ENCODE measurements at places on chromosomes 5 and 9. TPM values are rescaled to one million over a fixed set of nuclear protein-coding genes. Genes with fewer than 3 reads are reported as not detected.

CARD9 gene
- 5.1 TPM for total RNA-seq

PCDHA4 gene
- 0.88 TPM for total RNA-seq

DNA sequence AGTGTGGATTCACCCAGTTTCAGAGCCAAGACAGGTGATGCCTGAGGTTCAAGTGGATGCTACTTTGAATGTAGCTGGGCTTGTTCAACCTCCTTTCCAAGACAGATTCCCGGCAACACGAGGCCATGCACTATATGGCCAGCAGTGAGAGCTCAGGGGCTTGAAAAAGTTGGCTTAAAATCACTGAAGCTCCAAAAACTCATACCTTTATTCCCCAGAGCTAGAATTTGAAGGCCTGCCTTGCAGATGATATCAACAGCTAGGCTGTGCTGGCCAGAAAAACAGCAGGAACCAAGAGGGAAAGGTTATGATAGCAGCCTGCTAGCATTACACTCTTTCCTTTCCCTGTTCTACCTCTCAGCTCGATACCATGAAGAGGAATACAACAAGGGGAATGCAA, 120.2 kb upstream of the DAB2 start:
- DNase-seq = peak; percentile 3

DNA sequence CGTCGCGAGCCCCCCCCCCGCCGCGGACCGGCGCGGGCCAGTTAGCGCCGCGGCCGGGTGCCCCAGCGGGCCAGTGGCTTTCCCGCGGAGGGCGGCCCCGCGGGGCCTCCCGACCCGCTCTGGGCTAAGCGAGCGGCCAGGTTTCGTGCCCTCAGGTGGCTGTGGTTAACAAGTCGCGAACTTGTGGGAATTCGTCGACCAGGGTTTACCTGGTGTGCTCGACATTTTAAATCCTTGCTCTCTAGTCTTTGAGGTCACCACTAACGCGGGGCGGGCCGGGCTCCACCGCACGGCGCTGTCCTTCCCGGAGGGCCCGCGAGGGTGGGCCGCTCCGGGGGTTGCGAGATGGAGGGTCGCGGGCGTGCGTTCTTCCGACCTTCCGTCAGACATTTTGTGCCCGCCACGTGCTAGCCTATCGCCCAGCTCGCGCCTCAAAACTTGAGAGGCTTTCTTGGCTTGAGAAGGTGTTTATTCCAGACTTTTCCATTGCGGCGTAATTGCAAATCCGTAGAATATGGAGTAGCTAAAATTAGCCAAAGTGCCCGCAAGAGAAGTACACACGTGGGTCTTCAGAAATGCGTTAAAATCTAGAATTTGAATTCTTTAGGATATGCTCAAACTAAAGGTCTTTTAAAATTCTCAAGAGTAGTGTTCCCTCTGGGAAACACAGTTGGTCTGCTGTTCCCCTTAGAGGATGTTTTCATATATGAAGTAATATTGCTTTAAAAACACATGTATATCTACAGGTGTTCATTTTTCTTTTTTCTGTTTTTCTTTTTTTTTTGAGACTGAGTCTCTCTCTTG, 2.1 kb downstream of the ANP32B start:
- DNase-seq = peak; percentile 86

DNA sequence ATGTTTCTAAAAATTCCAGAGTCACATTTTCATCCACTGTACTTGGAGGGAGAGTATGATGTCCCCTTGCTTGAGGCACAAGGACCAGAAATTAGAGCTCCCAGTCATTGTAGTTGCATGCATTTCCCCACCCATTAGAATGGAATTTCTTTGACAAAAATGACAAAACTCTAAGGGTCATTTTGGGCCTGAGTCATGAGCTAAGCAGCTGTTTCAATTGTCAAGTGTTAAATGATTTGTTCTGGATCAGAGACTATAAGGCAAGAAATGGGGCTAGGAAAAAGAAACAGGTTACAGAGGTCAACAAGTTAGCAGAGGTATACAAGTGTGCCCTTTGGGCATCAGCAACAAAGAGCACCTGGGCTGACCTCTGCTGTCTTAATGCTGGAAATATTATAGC, 131.2 kb upstream of the IQGAP2 start:
- DNase-seq = no peak

DNA sequence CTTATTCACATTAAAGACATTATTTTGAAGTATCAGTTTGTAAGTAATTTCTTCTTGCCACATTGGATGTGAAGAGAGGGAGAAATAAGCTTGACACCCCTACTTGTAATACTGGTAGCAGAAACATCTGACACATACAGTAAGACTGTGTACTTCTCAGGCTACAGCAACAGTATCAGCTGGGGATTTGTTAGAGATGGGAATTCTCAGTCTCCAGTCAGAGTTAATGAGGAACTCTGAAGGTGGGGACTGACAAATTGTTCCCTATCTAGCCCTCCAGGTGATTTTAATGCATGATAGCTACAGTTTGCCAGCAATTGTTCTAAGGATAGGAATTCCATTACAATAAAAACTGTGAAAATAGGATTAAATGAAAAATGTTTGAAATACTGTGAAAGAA, 524.8 kb downstream of the PRR16 start:
- no peak for DNase-seq

DNA sequence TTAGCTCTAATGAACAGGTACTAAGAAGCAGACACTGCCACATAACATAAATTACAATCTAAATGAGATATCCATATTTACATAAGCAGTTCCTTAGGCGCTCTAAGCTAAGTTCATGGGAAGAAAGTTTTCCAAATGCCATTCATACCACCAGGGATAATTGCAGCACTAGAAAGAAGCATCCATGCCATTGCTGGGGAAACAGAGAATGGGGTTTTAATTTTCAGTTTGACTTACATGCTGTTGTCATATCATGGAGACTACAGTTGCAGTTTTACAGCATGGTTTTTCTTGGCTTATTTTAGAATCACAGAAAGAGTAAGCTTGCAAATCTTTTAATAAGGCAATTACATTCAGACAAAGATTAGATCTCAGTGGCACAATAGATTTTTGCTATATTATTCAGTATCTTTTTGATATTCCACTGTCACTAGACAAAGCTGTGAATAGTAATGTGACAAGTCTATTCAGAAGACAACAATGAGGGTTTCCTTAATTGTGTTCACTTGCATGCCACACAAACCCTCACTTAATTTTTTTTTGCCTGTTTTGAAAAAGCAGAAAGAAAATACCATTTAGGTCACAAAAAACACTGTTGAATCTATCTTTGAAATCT, 108.4 kb upstream of the ELAVL2 start:
- DNase-seq = no peak

- DNase-seq = no peak
These were observed 3.4 kb upstream of the GCNT4 start for GRCh38 chr5:75055727-75056144.

GRCh38 chr5:108345541-108346171, 36.2 kb downstream of the FBXL17 start:
- no peak for DNase-seq

- DNase-seq = peak; percentile 92
These were observed 3.2 kb upstream of the NFX1 start for GRCh38 chr9:33287087-33287490.

- no peak for DNase-seq
These were observed 308.1 kb upstream of the ADCY2 start for GRCh38 chr5:7087719-7088297.

GRCh38 chr9:79073201-79073600, 498.6 kb upstream of the TLE4 start:
- DNase-seq = no peak

GRCh38 chr9:19926774-19927173, 137.9 kb upstream of the SLC24A2 start:
- DNase-seq = no peak

ZCCHC10 gene
- 12.3 TPM for total RNA-seq

- no peak for DNase-seq
These were observed 27.1 kb upstream of the PTGER4 start for GRCh38 chr5:40652441-40653220.

SCGB3A2 gene
- total RNA-seq = not detected

DNA sequence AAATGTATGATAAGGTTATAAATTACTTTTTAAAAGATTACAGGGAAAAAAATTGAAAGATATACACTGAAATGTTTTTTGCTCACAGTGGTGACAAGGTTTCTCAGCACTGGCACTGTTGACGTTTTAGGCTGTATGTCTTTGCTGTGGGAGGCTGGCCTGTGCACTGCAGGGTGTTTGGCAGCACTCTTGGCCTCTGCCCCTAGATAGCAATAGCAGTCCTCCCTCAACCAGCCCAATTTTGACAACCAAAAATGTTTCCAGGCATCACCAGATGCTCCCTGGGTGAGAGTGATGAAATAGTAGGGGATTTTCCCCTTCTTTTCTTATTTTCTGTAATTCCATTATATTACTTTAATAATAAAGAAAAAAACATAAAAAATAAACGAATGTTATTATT, 3.3 kb downstream of the CD274 start:
- DNase-seq = peak; percentile 77

- no peak for DNase-seq
These were observed 9.8 kb downstream of the FAT2 start for GRCh38 chr5:151581347-151581746.

- DNase-seq = peak; percentile 74
These were observed 9.2 kb downstream of the TAF11L12 start for GRCh38 chr5:17619354-17619753.

GRCh38 chr5:33230467-33231078, 210.2 kb upstream of the TARS1 start:
- DNase-seq = no peak

GRCh38 chr5:34550964-34551363, 105.2 kb upstream of the RAI14 start:
- DNase-seq = no peak

DNA sequence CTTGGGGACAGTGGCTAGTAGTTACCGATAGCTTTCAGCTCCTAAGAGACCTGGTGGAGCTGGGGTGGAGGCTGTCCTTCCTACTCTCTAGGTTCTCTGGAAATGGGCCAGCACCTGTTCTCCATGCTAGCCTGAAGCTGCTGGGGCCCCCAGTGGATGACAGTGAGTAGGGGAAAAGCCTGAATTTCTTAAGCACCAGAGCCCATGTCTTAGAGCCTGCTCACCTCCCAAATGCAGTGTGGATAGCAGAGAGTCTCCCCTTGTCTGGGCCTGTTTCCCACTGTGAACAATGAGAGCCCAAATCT, 105.8 kb downstream of the DAB2IP start:
- no peak for DNase-seq

GRCh38 chr5:176659860-176660461, 12.7 kb downstream of the TSPAN17 start:
- no peak for DNase-seq

DNA sequence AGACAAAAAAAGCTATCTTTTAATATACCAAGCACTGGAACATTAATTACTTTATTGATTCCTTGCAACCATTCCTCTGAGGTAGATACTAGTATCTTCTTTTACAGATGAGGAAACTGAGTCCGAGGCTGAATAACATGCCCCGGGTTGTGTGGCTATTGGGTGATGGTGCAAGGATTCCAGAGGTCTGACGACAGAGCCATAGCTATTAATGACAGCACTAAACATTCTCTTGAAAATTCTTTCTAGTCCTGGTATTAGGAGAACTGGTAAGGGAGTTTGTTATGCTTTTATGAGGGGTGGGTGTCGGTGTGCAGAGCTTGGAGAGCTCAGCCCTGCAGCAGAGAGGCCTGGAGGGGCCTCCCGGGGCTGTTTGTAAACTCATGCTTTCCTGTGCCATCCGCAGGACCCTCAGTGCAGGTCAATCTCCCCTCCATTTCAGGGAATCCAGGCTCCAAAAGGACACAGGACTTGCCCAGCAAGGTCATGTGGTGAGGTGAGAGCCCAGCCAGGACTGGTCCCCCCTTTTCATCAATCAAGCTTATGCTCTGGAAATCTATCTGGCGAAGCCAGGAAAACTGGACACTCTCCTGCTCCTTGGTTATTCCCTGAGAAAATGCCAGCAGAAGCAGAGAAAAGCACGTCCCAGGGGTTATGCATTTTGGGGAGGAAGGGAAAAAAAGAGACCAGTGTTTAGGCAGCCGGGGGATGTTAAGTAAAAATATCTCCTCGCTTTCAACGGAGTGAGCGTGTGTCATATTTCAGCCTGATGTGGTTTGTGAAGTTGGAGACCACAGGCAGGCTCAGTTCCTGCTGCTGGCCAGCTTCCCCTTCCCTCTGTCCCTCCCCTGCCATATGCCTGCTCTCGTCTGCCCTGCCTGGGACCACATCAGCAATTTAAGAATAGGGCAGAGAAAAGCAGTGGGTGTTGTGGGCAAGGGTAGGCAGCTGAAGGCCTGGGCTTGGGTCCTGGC, 3.7 kb downstream of the GSN start:
- peak; percentile 90 for DNase-seq

STC2 gene
- total RNA-seq = 431 TPM

DNA sequence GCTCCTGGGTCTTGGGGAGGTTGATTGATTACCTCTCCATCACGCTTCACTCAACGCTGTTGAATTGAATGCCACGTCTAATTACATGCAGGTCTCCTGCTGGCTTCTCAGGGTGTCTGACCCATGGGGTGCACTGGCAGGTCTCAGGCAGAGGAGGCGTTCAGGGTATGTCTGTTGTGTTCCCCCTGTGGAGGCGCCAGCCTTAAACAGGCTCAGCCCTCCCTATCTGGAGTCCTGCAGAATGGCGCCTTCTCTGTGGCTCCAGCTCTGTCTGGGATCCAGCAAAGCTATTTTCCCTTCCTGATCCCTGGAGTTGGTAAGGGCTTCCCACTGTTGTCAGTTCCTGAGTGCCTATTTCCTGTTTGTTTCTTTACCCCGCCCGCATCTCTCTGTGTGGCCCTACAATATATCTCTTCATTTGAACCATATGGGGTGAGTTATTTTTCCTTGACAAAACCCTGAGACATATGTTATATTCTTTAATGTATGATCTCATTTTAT, 150.0 kb downstream of the NTRK2 start:
- DNase-seq = no peak

GRCh38 chr5:180832638-180833068, 28.4 kb downstream of the ZFP62 start:
- no peak for DNase-seq

DNA sequence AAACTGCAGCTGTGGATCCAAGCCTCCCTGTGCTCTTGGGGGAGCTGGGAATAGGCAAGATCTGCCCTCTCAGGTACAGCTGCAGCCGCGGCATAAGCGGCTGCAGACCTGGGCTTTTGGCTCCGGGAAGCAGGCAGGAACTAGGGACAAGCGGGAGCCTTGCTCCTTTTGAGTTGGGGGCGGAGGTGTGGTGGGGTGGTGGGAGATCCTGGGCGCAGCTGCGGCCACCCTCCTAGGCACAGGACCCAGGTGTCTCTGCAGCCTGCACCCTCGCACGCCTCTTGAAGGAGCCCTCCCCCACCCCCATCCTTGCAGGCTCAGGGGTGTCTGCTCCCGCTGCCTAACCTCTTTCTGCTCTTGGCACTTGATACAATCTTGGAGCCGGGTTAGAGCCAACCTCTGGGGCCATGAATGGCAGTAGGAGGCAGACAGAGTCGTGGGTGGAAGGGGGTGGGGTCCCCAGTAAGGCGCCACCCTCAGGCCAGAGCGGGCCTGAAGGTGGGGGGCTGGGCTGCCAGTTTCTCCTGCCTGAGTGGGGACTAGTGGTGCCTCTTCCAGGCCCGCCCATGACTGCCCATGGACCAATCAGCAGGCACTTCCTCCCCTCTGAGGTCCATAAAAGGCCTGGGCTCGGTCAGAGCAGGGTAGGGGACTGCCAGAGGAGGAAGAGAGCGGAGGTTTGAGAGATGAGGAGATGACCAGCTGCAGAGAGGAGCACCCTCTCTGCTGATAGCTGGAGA, 267.6 kb upstream of the TNC start:
- DNase-seq = no peak
